ENCODE measurements at places on chromosomes 13 and 19.
A peak's percentile ranks its signal among the peaks of the same experiment; 100 is the strongest.

DNA sequence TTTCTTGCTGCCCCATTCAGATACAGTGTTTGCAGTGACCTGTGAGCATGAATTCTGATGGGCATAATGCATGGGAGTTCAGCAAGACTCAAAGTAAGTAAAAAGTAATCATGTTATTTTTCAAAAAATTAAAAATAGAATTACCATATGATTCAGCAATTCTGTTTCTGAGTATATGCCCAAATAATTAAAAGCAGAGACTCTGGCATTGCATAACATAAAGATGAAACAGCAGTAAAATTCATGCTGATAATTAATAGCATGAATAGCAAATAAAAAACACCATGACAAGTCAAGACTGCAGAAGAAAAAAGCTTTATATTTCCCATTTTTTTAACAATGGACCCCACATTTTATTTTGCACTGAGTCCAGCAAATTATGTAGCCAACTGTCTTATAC lies 21.3 kb downstream of the RNF6 start:
- DNase-seq, result no peak

DNA sequence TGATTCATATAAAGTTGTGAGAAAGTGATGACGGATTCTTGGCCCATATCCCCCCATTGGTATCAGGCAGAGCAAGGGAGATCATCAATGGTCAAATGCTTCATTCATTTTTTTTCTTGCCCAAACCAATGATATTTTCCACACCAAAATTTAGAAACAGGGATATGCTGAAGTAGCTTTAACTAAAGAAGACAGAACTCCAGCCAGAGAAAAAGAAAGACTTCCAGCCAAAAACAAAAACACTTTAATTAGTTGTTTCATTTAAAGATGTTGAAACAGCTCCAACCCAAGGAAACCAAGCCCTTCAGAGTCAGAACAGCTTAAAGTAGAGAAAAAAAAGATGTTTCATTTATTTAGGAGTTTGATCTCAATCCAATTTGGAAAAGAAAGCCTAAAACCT lies 358.9 kb upstream of the NBEA start:
- DNase-seq, result no peak

DNA sequence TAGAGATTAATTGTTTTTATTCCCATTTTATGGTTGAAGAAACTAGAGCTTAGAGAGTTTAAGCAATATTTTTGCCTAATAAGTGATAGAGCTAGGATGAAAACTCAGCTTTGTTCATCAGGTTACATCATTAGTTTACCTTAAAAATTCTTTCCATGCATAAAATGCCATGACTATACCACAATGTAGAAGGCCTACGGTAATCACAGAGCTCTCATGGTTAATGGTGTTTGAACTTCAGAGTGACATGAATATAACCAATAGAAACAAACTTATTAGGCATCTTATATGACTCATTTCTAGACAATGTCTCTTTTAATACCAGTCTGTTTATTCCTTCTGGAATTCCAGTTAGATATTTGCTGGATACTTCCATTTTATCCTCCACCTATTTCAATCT lies 78.5 kb downstream of the FGF9 start:
- no peak for DNase-seq

GRCh38 chr13:95552208-95552538 lies 347 bp upstream of the CLDN10 start:
- no peak for DNase-seq

GRCh38 chr19:56105090-56105701 lies 15.9 kb downstream of the ZNF787 start:
- peak; percentile 39 for DNase-seq

DNA sequence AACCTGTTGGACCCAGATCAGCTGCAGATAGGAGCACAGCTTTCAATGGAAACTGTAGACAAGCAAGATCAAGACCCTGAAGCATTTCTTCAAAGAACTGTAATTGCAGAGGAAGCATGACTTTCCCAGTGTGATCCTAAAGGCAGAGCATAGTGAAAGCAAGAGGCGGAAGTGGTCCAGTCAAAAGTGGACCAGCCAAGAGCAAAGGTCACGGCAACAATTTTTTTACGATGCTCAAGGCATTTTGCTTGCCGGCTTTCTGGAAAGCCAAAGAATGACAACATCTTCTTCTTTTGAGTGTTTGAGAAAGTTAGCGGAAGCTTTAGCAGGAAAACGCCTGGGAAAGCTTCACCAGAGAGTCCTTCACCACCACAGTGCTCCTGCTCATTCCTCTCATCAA lies 111.6 kb downstream of the RNF17 start:
- no peak for DNase-seq

DNA sequence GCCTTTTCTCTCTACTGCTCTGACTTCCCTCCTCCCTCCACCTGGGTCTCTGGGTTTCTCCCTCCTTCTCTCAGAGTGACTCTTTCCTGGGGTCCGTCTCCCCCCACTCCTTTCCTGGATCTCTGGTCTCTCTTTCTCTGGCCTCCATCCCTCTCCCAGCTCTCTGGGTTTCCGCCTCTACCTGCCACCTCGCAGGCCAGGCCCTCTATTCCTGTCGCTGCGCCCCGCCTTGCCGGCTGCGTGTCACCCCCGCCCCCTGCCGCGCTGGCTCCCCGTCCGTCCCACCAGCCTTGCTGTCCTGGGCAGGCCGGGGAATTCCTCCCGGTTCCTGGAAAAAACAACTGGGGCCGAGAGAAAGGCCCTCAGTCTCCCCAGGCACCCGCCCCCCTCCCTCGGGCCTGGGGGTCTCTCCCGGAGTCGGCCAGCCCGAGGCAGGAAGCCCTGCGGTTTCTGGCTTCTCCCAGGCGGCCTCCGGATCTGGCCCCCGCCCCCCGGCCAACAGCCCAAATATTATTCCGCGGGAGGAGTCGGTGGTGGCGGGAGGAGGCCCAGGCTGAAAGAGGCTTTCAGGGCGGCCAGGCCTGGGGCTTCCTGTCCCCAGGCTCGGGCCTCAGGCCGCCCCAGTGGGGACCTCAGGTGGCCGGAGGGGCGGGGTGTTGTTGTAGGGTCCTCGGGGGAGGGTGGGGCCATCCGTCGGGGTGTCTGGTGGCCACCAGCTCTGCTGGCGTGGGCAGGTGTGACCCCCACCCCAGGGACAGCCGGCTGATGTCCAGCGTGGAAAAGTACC lies 9.3 kb downstream of the IRF2BP1 start:
- DNase-seq, result peak; percentile 40

GRCh38 chr13:26471807-26472206 lies 85.7 kb upstream of the WASF3 start:
- no peak for DNase-seq

DNA sequence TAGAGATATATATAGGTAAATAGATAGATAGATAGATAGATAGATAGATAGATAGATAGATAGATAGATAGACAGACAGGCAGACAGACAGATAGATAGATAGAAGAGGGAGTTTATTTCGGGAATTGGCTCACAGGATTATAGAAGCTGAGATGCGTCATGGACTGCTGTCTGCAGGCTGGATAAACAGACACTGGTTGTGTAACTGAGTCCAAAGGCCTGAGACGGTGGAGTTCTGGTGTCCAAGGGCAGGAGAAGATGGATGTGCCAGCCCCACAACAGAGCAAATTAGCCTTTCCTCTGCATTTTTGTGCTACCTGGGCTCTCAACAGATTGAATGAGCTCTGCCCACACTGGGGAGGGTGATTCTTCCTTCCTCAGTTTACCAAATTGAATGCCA lies 2.7 kb downstream of the CYP4F3 start:
- DNase-seq, result no peak

DNA sequence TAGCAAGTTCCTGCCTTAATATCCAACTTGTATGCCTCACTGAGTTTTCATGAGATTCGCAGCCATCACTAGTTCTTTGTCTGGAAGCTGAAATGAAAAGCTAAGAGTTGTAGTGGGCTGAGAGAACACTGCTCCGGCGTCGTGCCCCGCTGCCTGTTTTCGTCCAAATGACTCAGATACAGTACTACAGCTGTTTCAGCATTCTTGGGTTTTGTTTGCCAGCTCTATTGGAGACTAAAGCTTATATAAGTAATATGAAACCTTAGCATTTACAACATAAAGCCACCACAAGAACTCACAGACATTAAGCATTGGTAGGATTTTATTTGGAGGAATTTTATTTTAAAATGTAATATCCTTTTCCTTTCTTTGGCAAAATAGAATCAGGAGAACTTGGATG lies 299.7 kb downstream of the DLEU7 start:
- no peak for DNase-seq

GRCh38 chr13:20647758-20648157 lies 55.7 kb upstream of the IL17D start:
- DNase-seq, result no peak

- DNase-seq, result no peak
Observed at GRCh38 chr13:80973721-80974120, 632.8 kb upstream of the SPRY2 start.

DNA sequence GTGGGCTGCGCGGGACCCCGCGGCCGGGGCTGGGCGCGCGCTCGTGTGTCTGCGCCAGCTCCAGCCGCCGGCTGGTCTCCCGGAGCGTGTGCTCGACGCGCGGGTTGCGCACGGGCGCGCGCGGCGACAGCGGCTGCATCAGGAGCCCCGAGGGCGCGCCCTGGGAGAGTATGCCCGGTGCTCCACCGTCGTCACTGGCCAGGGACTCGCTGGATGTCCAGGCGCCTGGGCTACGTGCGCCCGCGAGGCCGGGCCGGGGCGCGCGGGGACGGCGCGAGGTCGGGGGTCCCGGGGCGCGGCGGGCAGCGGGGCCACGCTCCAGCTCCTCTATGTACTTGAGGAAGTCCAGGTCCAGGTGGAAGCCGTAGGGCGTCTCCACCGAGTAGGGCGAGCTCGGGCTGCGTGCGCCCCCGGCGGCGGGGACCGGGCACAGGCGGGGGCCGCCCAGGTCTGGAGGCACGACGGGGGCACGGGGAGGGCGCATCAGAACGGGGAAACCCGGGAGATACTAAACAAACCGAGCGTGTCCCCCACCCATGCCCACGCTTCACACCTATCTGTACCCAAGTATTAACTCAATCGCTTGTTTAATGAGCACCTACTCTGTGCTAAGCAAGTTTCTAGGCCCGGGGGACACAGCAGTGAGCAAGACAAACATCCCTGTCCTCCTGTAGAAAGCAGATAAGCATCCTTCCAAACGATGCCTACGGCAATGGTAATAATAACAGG lies 7.6 kb downstream of the KANK3 start:
- DNase-seq, result peak; percentile 37

- DNase-seq, result no peak
Observed at GRCh38 chr13:72156760-72157159, 289.8 kb upstream of the DACH1 start.

GRCh38 chr13:74930402-74931165 lies 551.4 kb downstream of the TBC1D4 start:
- no peak for DNase-seq

DNA sequence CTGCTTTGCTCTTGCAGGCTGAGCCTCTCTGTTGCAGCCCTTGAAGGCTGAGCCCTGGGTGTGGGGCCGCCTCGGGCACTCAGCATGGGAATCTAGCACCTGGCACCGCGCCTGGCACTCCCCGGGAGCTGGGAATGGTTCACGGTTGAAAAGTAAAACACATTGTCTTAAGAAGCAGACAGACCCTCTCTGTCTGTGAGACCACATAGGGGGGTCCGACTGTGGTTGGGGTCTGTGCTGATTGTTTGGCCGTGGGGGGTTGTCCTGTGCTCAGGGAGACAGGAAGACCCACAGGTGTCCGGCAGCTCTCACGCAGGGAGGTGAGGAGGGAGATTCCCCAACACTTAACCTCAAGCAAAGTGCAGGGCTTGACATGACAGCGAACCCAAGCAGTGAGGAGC lies 64.8 kb downstream of the SOX1 start:
- DNase-seq, result no peak

- DNase-seq, result peak; percentile 76
Observed at GRCh38 chr13:23377983-23378632, 55.4 kb downstream of the SACS start.

- no peak for DNase-seq
Observed at GRCh38 chr19:5530701-5531100, 37.1 kb downstream of the TINCR start.

- no peak for DNase-seq
Observed at GRCh38 chr19:14006766-14007562, 844 bp upstream of the RFX1 start.

DNA sequence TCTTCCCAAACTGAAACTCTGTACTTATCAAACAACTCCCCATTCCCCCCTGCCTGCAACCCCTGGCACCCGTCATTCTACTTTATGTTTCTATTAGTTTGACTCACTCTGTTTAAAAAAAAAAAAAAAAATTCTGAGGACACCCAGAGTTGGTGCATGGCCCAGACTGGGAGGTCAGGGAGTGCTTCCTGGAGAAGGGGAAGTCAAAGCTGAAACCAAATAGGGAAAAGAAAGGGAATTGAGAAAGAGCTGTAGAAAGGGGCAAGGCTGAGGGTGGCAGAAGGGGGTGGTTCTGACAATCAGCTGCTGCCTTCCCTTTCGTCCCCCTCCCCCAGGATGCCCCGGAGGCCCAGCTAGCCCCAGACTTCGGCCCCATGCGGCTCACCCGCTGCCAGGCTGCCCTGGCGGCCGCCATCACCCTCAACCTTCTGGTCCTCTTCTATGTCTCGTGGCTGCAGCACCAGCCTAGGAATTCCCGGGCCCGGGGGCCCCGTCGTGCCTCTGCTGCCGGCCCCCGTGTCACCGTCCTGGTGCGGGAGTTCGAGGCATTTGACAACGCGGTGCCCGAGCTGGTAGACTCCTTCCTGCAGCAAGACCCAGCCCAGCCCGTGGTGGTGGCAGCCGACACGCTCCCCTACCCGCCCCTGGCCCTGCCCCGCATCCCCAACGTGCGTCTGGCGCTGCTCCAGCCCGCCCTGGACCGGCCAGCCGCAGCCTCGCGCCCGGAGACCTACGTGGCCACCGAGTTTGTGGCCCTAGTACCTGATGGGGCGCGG lies 9.0 kb upstream of the STRN4 start:
- DNase-seq, result no peak

DNA sequence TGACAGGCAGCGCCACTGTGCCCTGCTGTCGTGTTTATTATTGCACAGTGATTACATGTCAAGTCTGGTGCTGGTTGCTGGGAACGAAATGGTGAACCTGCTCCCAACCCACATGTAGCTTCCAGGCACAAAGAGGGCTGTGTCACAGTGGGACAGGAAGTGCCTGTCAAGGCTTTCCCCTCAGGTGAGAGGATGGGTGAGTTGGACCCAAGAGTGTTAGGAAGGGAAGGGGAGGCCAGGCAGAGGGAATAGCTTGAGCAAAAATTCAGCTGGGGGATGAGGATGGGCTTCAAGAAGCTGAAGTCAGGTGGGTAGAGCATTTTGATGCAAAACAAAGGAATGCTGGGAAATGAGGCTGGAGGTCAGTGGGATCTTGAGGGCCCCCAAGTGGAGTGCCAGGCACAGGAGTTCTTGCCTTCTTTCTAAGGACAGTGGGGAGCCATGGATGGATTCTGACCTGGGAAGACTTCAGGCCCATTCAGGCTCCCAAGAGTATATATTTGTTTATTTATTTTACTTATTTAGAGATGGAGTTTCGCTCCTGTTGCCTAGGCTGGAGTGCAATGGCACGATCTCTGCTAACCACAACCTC lies 8.5 kb upstream of the QTRT1 start:
- no peak for DNase-seq

DNA sequence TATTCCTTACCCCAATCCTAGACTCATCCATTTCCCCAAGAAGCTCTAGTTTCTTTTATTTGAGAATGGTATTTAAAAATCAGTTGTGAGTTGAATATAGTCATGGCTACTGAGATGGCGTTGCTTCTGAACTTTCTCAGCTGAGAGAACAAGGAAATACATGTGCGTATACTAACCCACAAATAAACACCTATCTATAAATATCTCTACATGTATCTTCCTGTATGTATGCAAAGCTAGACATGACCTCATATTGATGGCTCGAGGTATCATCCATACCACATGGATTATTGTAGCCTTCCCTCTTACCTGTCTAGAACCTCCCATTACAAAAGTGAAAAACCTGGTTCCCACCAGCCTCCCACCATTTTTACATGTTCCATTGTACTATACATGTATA lies 141.0 kb downstream of the UFM1 start:
- no peak for DNase-seq
